ENCODE measurements at places on chromosomes 7 and 10. TPM values are rescaled to one million over a fixed set of nuclear protein-coding genes. Genes with fewer than 3 reads are reported as not detected.
A peak's percentile ranks its signal among the peaks of the same experiment; 100 is the strongest.

- no peak for DNase-seq
Observed at GRCh38 chr10:51255381-51255780, 181.1 kb downstream of the PRKG1 start.

GATA3 gene
- total RNA-seq: 27.7 TPM

DNA sequence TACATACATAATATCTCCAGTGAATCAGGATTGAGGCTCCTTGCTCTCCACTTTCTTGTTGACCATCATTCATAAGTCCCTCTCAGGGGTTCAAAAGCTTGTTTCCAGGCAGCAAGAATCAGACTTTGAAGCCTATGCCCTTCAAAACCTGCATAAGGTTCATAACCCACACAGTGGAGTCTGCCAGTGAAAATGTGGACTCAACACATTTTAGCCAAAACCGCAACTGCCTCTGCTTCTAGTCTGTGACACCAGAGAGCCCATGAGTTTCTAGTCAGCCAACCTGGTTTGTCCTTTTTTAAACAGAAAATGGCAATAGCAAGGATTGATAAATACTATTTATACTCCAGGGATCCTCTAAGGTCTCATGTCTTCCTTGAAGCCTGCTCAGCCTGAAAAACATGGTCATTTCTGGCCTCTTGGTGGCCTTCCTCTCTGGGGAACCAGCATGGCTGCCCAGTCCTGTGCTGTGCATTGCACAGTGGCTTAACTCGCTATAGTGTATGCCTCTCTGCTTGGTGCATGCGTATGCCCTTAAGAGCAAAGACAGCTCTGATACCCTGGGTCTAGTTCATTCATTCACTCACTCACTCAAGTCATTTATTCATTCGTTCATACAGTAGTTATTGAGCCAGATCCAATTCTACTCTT lies 67.5 kb downstream of the WIPF3 start:
- no peak for DNase-seq

- DNase-seq: no peak
Observed at GRCh38 chr10:34916314-34916713, 101.2 kb upstream of the PARD3 start.

SMO gene
- 36.0 TPM for total RNA-seq

VSTM4 gene
- not detected for total RNA-seq

DNA sequence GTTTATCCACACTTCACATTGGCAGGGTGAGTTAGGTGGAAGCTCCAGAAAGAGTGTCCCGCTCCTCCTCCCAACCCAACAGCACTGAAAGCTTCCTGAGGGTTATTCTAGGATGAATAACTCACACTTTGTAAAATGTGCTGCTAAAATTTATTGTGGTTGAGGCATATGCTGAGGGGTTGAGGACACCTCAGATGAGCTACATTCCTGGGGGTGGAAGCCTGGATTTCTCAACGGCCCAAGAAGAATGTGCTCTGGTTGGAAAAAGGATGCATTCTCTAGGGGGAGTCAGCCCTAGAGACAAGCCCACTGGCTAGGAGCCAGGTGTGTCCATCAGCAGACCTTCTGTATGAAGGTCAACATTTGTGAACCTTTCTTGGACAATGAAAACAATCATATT lies 91.5 kb upstream of the PDE1C start:
- no peak for DNase-seq

DNA sequence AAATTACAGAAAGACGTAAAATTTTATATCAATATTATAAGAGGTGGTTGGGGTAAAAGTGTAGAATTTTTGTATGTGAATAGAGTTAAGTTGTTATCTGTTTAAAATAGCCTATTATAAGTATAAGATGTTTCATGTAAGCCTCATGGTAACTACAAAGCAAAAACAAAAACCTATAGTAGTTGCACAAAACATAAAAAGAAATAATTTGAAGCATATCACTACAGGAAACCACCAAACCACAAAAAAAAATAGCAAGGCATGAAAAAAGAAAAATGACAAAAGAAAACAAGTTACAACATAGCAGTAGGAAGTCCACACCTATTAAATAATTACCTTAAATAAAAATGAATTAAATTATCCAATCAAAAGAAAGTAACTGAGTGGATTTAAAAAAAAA lies 12.4 kb upstream of the GSTK1 start:
- DNase-seq: no peak

GRCh38 chr7:66920769-66921395 lies at the start of gene TMEM248:
Gene TMEM248 (plus strand): TSS chr7:66921225. CDS start chr7:66941866, 20,641 bp downstream.
- DNase-seq: peak; percentile 92

SAP25 gene
- total RNA-seq: 2.0 TPM

DNA sequence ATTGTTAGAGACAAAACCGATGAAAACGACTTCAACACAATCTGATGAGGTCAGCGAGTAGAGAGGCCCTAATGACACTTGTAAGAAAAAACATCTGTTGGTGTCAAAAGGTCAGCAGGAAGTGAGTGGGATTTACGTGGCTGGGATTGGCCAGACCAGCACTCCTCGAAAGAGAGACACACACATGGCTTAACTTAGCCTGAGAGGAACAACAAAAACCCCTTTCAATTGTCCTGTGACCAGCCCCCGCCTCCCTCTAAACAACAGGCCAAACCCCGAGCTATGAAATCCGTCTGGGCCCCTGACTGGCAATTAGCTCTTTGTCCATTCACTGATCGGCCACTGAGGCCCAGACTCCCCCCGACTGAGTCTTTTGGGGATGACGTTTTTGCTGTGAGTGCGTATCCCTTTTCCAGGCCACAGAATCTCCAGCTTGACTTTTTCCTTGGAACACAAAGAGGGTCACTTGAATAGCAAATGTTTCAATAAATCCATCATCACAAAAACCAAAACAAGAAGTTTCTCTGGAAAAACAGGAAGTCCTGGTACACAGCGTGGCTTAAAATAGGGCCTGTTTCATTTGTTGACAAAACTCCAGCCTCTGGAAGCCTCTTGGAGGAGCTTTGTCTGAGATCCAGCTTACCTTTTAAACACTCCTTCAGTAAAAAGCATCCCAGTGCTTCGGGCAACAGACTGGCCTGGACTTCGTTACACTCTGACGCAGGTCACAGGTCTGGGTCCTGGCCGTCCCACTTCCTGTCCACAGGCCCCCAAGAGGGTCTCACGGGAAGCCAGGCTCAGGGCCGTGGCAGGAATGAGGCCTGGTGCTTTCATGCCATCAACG lies 103.0 kb downstream of the CTBP2 start:
- no peak for DNase-seq

DNA sequence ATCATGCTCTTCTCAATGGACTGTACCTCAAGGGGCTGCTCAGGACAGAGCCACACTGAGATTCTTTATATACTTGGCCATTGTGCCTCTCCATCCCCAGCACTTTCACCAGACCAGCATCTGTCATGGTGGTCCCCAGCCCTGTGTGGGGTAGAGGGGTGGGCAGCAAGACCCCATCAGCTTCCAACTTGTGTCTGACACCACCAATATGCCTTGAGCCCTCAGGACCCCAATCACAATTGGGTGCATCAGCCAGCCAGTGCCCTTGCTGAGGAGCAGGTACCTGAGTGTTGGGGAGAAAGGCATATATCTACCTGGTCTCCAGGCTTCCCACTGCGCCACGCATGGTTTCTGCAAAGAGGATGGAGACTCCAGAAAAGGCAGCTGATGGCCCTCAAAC lies 56.3 kb downstream of the GRID1 start:
- DNase-seq: no peak

DNA sequence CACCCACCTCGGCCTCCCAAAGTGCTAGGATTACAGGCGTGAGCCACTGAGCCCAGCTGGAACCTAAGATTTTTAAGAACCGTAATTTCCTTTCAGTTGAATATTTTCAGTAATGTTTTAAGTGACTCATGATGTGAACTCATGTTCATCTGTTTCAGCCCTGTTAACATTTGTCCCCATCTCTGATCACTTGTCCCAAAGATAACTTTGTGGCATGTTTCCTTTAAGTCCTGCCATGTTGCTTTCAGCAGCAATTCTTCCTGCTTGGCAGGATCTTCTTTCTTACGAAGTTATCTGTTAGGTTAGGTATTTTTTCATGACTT lies 19.3 kb downstream of the ZRANB1 start:
- no peak for DNase-seq

GRCh38 chr7:105988276-105988675 lies 25.2 kb downstream of the CDHR3 start:
- DNase-seq: no peak

CAMK2B gene
- total RNA-seq: not detected

ELAPOR2 gene
- 4.6 TPM for total RNA-seq

DNA sequence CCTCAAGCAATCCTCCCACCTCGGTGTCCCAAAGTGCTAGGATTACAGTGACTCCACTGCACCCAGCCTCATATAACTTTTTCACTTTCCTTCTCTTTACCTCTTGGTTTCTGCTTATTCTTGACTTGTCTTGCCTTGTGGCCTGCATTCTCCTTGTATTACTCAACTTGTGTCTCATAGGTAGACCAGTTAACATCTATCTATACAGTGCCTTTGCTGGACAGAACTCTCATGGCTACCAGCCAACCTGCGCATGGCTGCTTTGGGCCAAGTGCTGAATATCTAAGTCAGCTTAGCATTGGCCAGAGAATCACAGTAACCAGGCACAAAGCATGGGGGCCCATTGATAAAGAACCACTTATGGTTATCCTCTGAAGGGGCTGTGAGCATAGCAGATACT lies 42.6 kb upstream of the ZNRF2 start:
- DNase-seq: no peak

- DNase-seq: no peak
Observed at GRCh38 chr7:116317907-116318306, 107.6 kb downstream of the TES start.

DDC gene
- 75.9 TPM for total RNA-seq

IDI2 gene
- total RNA-seq: not detected

- DNase-seq: no peak
Observed at GRCh38 chr7:36629351-36629750, 94.9 kb downstream of the AOAH start.

- DNase-seq: no peak
Observed at GRCh38 chr10:94235461-94235860, 127.3 kb downstream of the NOC3L start.

DNA sequence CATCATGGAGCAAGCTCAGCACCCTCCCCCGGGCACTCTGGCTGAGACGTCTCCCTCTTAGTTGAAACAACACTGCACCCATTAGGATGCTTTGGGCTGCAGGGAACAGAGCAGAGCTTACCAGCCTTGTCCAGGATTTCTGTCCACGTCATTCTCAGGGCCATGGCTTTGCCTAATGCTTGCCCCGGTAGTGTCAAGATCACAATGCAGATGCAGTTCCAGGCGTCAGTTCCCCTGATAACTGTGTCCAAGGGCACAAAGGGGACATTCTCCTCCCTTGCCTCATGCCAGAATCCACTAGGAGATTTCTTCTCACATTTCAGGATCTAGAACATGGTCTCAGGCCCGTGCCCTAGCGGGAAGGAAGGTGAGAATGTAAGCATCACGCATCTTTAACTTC lies 17.2 kb upstream of the GRB10 start:
- DNase-seq: no peak

NXPH1 gene
- total RNA-seq: 3.1 TPM
